ENCODE measurements at places on chromosomes 3 and 15. TPM values are rescaled to one million over a fixed set of nuclear protein-coding genes. Genes with fewer than 3 reads are reported as not detected.

DNA sequence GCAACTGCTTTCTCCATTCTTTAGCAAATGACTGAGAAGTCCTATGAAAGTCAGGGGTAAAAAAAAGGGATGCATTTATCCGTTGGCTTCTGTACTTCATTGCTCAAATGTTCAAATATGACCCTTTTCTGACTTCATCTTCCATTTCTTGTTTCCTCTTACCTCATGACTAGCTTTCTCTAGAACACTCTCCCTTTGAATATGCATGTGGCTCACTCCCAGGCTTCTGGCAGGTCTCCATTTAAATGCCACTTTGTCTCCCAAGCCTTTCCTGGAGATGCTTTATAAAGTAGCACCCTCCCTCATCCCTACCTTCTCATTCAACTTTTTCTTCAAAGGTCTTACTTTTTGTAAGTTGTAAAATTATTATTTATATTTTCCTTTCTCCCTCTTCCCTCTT, 781.8 kb downstream of the NAALADL2 start:
- DNase-seq: no peak

GRCh38 chr3:135224815-135225362, 429.8 kb downstream of the EPHB1 start:
- no peak for DNase-seq

DNA sequence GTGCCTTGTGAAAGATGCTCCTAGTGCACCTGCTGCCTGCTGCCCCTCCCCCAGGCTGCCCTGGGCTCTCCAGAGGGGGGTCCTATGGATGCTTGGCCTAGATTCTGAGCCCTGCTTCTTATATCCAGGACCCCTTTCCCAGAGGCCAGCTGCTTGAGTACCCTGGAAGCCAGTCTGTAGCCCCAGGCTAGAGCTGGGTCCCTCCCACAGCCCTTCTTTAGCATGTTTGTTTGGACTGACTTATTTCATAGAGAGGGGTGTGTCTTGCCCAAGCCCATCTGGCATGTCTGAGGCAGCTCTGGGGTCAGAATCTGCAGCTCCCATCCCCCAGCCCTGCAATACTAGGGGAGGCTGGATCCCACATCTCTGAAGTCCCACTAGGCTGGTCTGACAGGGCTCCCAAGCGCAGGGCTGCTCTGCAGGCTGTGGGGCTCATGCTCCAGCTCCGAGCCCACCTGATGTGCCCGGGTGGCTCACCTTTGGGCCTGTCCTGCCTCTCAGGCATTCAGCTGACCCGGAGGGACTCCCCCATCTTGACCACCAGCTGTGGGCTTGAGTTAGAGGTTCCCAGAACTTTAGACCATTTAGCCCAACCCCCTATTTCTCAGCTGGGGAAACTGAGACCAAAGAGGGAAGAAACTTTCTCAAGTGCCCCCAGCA, 3.1 kb downstream of the CHRNB4 start:
- no peak for DNase-seq

- DNase-seq: no peak
Measured at GRCh38 chr3:14537590-14538450, 2.3 kb downstream of the GRIP2 start.

DNA sequence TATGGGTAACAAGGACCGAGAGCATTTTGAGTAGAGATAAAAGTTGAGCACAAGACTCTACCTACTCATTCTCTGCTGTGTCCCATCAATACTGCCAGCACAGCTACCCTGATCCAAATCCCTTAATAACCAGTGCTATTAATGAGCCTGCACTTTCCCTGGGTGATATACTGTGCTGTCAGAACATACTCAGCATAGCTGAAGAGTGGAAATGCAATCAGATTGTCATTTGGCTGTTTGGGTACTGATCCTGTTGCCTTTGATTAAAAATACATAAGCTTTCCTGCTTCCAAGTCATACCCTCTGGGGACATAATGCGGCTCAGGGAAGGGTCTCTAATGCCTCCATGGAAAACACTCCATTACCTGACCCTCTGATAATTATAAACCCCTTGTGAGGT, 917.5 kb downstream of the SQOR start:
- no peak for DNase-seq

DNA sequence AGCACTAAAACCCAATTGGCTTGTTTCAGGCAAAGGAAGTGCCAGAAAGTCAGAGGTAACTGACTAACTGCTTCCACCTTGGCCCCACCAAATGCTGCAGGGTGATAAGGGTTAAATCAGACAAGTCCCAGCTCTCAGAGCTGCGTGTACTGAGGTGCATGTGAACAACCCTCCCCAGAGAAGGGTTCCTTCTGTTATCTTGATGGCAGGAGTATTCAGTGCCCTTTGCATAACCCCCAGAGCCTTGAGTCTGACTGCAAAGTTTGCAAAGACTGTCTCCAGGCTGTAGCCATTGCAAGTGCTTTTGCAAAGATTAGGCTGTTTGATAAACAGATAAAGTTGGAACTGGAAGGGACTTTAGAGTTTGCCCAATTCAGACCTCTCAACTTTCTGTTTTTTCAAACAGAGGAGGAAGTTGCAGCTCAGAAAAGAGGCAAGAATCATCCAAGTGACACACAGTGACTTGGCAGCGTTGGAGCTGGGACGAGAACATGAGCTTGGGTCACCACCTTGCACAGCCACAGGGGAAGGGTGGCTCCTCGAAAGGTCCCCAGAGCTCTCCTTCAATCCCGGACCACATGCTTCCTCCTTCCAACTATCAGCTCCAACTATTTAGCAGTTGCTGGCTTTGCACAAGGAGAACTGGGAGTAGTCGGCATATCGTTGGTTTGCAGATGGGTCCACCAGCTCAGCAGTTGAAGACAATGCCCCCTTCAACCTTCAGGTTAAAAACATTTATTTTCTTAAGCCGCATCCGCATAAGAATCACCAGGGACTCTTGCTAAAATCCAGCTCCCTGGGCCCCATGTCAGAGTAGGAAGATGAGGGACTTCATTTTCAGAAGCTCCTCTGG, 224.8 kb upstream of the HES1 start:
- DNase-seq: no peak

GRCh38 chr3:151330899-151331298, 1.6 kb upstream of the P2RY13 start:
- DNase-seq: no peak

DNA sequence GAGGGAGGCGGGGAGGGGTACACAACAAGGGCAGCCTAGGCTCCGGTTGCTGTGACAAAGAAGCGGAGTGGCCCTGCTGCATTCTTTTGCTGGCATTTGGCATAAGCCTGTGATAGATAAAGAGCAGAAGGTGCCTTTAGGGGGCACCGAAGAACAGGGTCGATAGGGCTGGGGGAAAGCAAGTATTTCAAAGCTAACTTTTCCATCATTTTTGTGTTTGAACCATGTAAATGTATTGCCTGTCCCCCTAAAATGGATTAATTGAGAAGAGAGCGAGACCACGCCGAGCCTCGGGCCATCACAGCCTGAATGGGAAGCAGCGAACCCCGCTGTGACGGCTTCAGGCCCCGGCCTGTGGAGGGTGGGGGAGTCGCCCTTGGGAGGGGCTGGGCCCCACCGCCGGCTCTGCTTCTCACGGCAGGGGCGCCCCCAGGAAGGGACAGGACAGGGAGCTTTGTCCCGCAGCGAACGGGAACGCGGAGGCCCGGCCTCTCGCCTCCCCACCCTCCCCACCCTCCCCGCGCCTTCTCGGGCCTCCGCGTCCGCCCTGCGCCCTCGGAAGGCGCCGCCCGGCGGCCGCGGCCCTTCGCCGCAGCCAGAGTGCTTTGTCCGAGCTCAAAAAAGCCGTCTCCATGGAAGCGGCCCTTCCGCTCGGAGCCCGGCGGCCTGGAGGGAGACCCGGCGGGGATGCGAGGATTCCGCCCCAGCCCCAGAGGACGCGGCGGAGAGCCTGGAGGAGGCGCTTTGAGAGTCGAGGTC, 32.4 kb upstream of the ALDH1L1 start:
- peak; percentile 20 for DNase-seq

DNA sequence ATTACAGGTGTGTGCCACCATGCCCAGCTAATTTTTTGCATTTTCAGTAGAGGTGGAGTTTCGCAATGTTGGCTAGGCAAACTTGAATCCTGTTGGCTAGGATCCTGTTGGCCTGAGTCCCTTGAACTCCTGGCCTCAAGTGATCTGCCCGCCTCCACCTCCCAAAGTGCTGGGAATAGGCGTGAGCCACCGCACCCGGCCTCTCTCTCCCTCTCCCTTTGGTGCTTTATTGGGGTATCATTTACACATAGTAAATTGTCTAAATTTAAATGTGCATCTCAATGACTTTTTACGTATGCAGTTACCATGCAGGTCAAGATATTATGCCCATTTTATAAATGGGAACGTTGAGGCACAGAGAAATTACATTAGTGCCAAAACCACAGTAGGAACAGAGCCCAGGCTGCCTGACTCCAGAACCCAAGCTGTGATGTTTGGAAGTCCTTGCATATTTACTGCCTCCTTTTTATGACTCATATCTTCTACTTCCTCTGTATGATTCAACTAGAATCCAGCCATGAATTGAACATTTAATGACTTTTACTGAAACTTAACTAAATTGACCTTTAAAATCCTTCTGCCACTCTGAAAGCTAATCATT, 34.0 kb upstream of the RPP14 start:
- peak; percentile 92 for DNase-seq

DNA sequence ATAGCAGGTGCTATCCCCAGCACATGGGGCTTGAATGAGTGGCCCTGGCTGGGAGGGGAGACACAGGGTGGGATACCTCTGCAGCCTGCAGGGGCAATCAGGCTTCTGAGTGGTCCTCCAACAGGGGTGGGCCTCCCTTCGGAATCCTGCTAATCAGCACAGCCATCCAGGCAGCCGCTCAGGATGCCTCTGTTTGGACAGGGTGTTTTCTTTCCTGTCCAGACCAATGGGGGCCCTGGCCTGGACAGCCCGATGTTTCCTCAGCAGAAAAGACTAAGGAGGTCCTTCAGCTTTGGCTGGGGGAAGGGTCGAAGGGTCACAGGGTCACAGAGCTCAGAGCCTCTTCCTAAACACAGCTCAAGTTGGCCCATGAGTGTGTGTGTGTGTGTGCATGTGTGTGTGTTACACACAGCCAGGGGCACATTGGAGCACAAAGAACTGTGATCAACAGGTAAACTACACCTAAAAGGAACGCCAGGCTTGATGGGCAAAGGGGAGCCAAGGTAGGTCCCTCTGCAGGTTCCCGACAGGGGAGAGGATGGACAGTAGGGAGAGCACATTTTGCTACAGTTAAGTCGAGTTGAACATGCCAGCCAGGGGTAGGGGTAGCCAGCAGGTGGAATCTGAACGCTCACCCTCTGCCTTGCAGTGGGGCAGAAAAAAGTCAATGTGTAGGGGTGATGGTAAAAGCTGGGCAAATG, 1.1 kb upstream of the HAPLN3 start:
- DNase-seq: no peak

PP2D1 gene
- total RNA-seq: not detected

ITGB5 gene
- 173 TPM for total RNA-seq

CRABP1 gene
- not detected for total RNA-seq

ABTB1 gene
- 5.2 TPM for total RNA-seq

TMEM212 gene
- not detected for total RNA-seq

RUBCN gene
- total RNA-seq: 24.8 TPM
